CD8-positive, alpha-beta memory T cell (primary cell): ENCODE measurements at places on chromosomes 4 and X.

GRCh38 chr4:95106408-95106928 lies 348.7 kb downstream of the BMPR1B start:
- no peak overlapping the region for H3K27ac ChIP-seq
- no peak for DNase-seq
- no peak overlapping the region for H3K4me3 ChIP-seq
- no peaks in the 10 kb centered on the region for H3K27me3 ChIP-seq

DNA sequence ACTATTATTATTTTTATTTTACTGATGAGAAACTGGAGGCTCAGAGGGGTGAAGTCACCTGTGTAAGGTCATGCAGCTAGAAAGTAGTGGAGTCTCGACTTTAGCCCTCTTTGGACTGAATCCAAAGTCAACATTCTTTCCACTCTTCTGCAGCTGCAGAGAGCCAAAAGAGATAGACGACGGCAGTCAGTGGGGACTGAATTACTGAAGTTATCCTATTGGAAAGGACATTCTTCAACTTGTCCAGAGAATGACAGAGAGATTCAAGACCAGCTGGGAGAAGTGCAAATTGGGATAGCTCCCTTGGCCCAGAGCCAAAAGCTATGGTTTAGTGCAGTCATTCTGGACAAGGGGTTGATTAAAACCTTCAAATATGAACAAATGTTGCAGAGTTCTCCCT lies 42.5 kb downstream of the VGLL1 start:
- no peaks in the 10 kb centered on the region for H3K36me3 ChIP-seq
- no peak overlapping the region for H3K27ac ChIP-seq
- DNase-seq: no peak
- peaks cover 4% of the 10 kb centered on the region for H3K4me1 ChIP-seq
- no peak overlapping the region for H3K4me3 ChIP-seq

GRCh38 chr4:143289370-143289769 lies 47.3 kb upstream of the GAB1 start:
- H3K27ac ChIP-seq: no peak overlapping the region
- no peaks in the 10 kb centered on the region for H3K27me3 ChIP-seq
- DNase-seq: no peak
- no peaks in the 10 kb centered on the region for H3K36me3 ChIP-seq

- H3K27me3 ChIP-seq: no peaks in the 10 kb centered on the region
- no peaks in the 10 kb centered on the region for H3K36me3 ChIP-seq
- no peak overlapping the region for H3K27ac ChIP-seq
- DNase-seq: no peak
- no peaks in the 10 kb centered on the region for H3K4me1 ChIP-seq
Observed at GRCh38 chrX:72052415-72053090, 79.2 kb downstream of the RTL5 start.

DNA sequence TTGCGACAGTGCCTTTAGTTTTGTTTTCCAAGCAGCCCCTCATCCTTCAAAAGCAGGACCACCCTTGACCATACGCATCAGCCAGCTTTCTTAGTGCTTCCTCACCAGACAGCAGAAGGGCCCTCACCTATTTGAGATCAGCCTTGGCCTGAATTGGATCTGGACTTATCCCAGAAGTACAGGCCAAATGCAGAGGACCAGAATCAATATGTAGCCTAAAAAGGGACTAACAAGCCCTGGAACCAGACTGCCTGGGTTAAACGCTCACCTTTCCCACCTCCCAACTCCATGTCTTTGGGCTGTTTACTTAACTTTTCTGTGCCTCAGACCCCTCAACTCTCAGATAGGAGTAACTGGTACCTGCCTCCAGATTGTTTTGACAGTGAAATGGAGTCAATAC lies 77.7 kb upstream of the ATP6AP2 start:
- no peaks in the 10 kb centered on the region for H3K4me1 ChIP-seq
- no peaks in the 10 kb centered on the region for H3K27me3 ChIP-seq
- no peak overlapping the region for H3K27ac ChIP-seq
- H3K4me3 ChIP-seq: no peak overlapping the region
- H3K36me3 ChIP-seq: no peaks in the 10 kb centered on the region
- no peak for DNase-seq

GRCh38 chrX:41353985-41354384 lies 20.0 kb downstream of the DDX3X start:
- H3K36me3 ChIP-seq: no peaks in the 10 kb centered on the region
- no peaks in the 10 kb centered on the region for H3K27me3 ChIP-seq
- no peaks in the 10 kb centered on the region for H3K4me1 ChIP-seq
- DNase-seq: no peak
- H3K4me3 ChIP-seq: no peak overlapping the region

DNA sequence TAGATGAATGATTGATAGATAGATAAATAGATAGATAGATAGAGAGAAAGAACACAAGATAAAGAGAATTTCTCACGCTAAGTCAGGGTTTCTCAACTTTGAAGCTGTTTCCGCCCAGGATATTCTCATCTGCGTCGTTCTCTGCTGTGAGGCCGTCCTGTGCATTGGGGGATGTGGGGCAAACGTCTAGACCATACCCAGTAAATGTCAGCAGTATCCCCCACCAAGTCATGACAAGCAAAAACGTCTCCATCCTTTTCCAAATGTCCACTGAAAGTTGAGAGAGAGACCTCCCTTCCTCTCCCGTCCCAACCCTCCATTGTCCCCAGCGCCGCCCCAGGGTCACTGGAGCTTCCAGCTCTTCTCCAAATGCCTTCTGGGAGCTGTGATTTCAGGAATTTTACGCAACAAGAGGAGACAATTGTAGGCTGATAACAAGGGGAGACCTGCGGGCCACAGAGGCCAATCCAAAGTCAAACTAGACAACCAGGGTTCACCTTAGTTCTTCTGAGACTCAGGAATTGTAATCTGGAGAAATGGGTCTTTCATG lies 8.9 kb upstream of the CRLF2 start:
- no peaks in the 10 kb centered on the region for H3K4me1 ChIP-seq
- H3K27ac ChIP-seq: no peak overlapping the region
- H3K4me3 ChIP-seq: no peak overlapping the region
